ENCODE measurements at places on chromosomes 2 and 18. TPM values are rescaled to one million over a fixed set of nuclear protein-coding genes. Genes with fewer than 3 reads are reported as not detected.

MYO5B gene
- 9.6 TPM for total RNA-seq

IMP4 gene
- total RNA-seq: 78.6 TPM

SLC8A1 gene
- 9.6 TPM for total RNA-seq

COQ10B gene
- 37.8 TPM for total RNA-seq

NABP1 gene
- total RNA-seq: 13.9 TPM

DNA sequence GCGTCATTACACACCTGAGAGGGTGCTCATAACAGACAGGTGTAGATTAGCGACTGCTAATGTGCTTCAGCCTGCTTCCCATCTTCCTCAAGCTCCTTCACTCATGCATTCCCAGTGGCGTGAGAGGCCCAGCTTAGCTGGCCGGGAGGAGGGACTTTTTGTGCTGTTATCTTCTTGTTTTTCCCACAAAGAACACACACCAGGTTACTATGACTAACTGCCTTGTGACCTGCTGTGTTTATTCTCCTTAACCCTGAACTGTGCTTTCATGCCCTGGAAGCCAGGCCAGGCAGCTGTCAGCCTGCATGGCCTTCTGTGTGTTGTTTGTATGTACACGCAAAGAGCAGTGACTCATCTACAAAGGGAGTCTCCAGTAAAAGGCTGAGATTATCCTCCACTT, 143.8 kb downstream of the PIEZO2 start:
- DNase-seq: peak; percentile 97

GRCh38 chr2:159075727-159076126, 107.3 kb downstream of the TANC1 start:
- no peak for DNase-seq

- peak; percentile 6 for DNase-seq
These were observed 226.1 kb downstream of the VAPA start for GRCh38 chr18:10139783-10140410.

GRCh38 chr18:25795213-25795612, 295.2 kb downstream of the SS18 start:
- no peak for DNase-seq

DNA sequence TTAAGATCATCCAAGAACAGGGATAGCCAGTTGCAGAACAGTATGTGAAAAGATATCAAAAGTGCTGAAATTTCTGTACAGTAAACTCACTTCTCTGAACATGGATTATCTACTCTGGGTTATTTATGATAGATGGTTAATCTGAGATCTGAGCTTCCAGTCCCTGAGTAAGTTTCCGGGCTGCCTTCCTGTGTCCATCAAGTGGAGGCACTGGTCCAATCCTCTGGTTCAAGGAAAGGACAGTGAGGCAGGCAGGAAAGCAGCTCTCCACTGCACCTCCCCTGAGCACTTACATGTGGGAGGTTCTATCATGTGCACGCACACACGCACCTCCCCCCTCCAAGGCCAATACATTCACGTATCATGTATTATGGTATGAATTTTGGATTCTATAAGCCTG, 32.5 kb downstream of the GPR45 start:
- no peak for DNase-seq

DNA sequence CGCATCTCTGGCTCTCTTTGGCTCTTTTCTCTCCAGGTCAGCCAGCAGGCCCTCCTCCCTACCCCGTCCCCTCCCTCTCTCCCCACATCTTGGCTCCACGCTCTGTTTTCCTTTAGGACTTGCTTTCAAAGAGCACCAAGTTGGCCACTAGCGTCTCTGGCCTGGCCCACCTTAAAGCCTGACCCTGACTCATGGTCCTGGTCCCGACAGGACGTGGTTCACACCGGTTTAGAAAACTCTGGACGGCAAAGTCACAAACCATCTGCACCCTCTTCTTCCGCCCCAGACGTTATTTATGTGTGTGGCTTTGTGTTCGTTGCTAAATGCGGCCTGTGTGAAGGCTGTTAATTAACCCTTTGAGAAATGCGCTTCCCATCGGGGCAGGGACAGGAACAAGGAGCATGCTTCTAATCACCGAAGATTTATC, 169.0 kb upstream of the HAAO start:
- DNase-seq: no peak

- no peak for DNase-seq
These were observed 50.6 kb upstream of the DCC start for GRCh38 chr18:52289392-52289791.

All from Caki2 (cell line).